GM04504 (cell line): ENCODE measurements at places on chromosomes 1 and 21.

DNA sequence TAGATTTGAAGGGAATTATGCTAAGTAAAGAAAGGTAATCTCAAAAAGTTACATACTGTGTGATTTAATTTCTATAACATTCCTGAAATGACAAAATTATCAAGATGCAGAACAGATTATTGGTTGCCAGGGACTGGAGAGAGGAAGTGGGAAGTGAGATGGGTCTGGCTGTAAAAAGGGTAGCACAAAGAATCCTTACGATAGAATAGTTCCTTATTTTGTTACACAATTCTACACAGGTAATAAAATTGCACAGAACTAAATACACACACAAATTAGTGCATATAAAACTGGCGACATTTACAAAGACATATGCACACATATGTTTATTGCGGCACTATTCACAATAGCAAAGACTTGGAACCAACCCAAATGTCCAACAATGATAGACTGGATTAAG is 33.5 kb downstream of the ZNF684 start:
- DNase-seq: no peak

GRCh38 chr1:59477286-59477685 is 180.4 kb downstream of the FGGY start:
- DNase-seq: peak; percentile 77

GRCh38 chr1:115537415-115537814 is 104.4 kb upstream of the VANGL1 start:
- no peak for DNase-seq

GRCh38 chr1:178031856-178032320 is 62.0 kb upstream of the RASAL2 start:
- peak; percentile 90 for DNase-seq

GRCh38 chr1:180386745-180387367 is 115.5 kb downstream of the ACBD6 start:
- no peak for DNase-seq

- no peak for DNase-seq
Measured at GRCh38 chr1:107824946-107825345, 140.0 kb downstream of the VAV3 start.

GRCh38 chr21:15552914-15553494 is 176.8 kb upstream of the USP25 start:
- peak; percentile 7 for DNase-seq

- DNase-seq: no peak
Measured at GRCh38 chr1:118159569-118159968, 25.5 kb downstream of the SPAG17 start.

DNA sequence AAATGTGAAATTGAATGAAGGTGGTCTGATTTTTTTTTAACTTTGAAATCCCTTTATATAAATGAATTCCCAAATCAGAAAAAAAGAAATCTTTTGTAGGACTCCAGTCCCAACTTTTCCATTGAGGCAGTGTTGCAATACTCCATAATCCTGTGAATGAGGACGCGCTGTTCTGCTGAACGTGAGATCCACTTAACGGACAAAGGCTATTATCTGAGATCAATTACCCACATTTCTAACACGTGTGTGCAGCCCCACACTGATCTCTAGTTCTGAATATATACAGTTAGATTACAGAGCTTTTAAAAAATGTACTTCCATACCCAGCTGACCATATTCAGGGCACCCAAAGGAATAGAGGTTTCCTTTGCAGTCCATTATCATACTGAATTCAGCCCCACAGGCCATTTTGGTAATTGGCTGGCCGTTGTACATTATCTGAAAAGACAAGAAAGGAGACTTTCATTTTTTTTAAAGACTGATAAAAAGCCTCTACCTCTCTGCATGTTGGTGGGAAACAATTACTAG is 19.0 kb downstream of the RCC2 start:
- DNase-seq: no peak

DNA sequence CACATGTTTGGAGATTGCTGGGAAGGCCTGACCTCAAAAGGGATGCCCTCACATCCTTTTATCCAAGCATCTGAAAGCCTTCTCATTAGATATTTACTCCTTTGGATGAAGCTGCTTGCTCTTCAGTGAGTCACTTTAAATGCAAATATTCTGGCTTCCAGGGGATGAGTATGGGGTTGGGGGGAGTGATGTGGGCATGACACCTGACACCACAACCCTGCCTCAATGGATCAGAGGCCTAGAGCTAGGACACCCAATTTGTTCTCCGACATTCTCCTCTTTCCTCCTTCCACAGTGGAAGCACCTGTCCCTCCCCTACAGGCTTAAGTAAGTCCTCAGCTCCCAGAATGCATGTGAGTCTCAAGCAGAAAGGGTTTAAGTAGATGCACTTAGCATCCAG is 238.3 kb downstream of the OMA1 start:
- DNase-seq: no peak

DNA sequence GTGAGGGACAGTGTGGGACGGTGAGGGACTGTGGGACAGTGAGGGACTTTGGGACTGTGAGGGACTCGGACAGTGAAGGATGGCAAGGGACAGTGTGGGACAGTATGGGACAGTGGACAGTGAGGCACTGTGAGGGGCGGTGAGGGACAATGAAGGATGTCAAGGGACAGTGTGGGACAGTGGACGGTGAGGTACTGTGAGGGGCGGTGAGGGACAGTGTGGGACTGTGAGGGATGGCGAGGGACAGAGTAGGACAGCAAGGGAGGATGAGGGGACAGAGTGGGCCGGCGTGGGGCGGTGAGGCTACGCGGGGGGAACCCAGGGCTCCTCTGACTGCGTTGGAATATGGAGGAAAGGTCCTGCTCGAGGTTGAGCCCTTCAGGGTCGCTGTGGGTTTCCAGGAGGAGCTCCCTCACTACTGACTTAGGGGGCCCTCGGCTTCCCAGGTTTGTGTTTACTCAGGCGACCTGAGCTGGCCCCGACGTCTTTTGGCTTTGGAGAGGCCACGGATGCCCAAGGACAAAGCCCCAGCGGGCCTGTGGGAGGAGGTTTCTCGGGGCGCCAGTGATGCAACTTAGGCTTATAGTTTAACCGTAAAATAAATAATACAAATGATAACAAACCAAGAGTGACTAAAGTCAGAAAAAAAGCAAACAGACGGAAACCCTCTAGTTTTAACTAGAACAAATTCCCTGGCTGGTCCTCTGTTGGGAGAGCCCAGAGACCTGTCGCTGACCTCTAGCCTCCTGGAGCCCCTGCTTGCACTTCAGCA is 1.1 kb upstream of the ERRFI1 start:
- no peak for DNase-seq

DNA sequence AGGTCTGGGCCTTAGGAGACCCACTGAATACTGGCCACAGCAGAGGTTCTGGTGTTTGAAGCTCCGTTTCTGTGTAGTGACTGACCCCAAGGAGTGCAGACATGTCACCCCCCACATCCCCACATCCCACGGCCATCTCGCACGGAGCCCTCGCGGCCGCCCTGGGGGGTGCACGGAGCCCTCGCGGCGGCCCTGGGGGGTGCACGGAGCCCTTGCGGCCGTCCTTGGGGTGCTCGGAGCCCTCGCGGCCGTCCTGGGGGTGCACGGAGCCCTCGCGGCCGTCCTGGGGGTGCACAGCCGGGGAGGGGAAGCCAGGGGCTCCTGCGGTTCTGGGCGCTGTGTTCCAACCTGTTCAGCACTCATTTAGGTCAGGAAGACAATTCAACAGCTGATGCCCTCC is 68.4 kb downstream of the SCCPDH start:
- no peak for DNase-seq

DNA sequence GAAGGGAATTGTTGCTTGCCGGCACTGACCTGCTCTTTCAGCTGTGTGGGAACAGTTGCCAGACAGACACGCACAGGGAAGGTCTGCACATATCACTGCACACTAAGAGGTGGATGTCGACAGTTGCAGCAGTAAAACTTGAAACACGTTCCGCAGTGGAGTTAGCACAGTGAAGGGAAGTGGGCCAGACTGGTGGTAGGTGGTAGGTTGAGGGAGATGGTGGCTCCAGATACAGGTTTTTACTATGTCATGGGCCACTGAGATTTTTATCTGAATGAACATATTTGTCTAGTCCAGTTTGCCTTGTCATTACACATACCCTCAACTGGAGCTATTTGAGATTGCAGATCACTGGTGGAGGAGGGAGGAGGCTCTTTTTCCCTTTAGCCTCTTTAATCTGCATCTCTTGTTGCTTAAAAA is 13.5 kb downstream of the MRPS6 start:
- no peak for DNase-seq

DNA sequence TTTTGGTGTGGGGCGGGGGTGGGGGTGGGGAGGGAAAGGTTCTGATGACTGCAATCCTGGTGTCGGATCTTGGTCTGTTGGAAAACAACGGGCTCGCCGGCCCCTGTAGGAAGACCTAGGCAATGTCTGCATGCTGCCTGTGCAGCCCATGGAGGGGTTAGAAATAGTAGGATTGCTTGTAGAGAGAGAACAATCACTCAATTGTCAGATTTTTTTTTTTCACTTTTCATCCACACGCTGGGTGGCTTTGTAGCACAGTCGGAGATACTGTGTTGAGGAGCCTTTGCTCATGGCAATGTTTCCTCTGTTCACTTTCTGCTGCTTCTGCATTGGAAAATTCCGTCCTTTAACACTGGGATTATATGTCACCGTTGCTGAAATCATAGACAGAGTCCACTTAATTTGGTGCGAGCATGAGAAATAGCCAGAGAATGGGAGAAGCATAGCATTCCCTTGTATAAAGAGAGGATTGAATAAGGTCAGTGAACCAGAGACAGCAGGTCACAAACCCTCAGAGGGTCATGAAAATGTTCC is 107.5 kb downstream of the MRPS6 start:
- no peak for DNase-seq

- no peak for DNase-seq
Measured at GRCh38 chr1:152313319-152313801, 11.7 kb downstream of the FLG start.

GRCh38 chr1:25425098-25426085 is 4.8 kb upstream of the RHCE start:
- no peak for DNase-seq

DNA sequence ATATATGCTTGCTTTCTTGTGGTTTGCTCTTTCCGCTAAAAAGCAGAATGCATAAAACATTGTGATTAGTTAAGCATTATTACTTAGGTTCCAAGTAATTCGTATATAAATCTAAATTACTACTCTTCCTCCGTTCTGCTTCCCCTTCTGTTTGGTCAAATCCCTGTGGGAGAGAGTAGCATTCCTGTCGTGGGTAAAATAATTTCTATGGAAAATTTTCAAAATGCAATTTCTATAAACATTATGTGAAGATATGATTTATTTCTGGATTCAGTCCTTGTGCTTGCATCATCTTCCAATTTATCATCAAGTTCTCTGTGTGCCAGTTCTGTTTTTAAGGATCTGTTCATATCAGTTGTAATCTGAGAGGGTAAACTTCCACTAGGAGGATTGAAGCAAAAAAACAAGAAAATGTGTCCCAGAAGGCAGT is 7.2 kb upstream of the WARS2 start:
- DNase-seq: no peak

DNA sequence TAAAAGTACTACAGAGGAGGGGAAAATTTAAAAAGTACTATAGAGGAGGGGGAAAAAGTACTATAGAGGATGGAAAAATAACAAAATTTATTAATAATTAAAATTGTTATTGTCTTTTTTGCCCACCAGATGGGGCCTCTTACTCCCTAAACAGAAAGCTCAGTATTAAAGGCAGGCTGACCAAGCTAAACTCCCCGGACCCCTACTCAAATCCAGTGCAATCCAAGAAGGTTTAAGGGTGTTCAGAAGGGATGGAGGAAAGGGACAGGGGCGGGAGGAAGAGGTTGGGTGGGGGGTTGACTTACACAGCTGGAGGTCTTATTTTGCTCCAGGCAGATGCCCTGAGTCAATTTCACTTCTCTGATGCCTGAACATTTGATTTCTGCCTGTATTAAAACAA is 13.7 kb downstream of the CD34 start:
- DNase-seq: no peak
